ENCODE measurements at places on chromosomes 16 and 17. TPM values are rescaled to one million over a fixed set of nuclear protein-coding genes. Genes with fewer than 3 reads are reported as not detected.

GRCh38 chr17:46785696-46786095 is 32.8 kb downstream of the WNT3 start:
- no peak for DNase-seq

DNA sequence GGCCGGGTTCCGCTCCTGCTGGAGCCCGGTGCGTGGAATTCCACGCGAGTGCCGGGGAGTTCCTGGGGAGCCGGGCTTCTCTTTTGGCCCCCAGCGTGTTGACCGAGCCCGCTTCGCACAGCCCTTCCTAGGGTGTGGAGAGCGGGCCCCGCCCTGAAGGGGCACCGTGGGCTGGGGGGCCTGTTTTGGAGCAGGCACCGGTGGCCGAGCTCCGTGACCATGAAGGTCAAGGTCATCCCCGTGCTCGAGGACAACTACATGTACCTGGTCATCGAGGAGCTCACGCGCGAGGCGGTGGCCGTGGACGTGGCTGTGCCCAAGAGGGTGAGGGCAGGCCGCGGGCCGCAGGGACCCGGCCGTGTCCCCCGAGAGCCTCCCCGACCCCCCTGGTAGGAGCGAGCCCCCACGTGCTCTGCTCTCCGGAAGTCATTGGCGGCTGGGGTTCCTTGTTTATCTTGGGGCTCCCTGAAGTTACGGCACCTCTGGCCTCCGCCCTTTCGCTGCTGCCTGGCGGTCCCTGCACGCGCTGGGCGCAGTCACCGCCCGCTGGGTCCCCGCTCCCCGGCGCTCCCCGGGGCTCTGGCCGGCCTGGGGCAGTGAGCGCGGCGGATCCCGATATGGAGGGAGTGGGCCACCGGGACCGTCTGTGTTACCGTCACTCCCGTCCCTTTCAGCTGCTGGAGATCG is 528 bp downstream of the HAGHL start:
- DNase-seq = no peak

DNA sequence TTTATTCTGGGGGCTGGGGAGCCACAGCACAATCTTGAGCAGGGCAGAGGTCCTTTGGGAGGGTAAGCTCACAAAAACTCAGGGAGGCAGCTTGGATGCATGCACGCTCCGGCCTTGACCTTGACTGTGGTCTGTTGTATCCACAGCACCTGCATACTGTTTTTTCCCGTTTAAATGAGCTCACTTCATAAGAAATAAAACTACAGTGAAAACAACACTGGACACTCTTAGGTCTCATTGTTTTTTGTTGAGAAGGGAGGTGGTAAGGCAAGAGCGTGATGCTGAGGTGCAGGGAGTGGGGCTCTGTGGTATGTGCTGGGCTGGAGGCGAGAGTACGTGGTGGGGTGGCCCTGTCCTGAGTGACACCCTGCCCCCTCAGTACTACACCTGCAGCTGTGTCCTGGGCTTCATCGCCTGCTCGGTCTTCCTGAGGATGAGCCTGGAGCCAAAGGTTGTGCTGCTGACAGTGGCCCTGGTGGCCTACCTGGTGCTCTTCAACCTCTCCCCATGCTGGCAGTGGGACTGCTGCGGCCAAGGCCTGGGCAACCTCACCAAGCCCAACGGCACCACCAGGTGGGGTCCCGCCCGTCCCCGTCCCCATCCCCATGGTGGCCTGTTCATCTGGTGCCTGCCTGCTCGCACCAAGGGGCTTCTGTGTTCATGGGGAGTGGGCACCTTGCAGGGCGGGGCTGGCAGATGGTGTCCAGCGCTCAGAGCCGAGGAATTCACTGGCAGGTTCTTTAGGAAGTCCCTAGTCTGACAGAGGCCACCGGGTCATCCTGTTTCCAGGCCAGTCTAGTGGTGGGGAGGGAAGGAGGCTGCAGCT is 44.2 kb downstream of the ADCY7 start:
- DNase-seq = no peak

- peak; percentile 88 for DNase-seq
These were observed 39.8 kb upstream of the RASD1 start for GRCh38 chr17:17535957-17536356.

Gene SLC22A31
- total RNA-seq = not detected

Gene MFAP4
- total RNA-seq = 65.6 TPM

DNA sequence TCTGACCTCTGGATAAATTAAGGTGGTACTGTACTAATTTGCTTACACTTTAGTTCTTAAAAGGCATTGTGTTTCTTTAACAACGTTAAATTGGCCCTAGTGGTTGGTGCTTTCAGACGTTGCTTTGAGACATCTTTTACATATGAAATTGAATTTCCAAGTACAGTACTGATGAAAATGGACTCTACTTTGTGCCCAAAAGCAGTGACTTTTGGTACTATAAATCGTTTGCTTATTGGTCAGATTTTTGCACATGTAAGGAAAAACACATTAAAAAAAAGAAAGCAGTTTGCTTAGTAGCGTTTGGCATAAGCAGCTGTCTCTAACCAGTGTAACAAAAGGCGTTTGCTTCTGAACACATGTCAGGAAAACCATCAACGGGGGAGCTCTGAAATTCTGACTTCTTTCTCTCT is 139.6 kb downstream of the CDK5R1 start:
- no peak for DNase-seq

GRCh38 chr16:2734844-2735515 is 15.0 kb upstream of the PRSS27 start:
- no peak for DNase-seq

Gene EVPLL
- not detected for total RNA-seq

DNA sequence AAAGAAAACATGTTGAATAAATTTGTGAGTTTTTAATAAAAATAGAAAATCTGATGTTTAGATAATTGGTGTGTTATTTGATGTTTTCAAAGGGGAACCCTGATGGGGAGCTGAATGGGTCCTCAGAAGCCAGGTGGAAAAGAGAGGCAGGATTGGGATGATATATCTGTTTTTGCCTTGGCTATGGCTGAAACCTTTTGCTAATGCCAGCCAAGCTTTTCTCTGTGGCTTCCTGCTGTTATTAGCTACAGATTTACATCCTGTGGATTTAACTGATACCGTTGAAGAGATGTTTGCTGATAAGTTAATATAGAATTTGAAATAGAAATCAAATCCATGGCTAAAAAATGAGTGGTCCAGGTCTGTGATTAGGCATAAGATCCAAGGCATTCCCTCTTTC is 4.2 kb upstream of the AATF start:
- no peak for DNase-seq
